ENCODE measurements at places on chromosomes 6 and 20. TPM values are rescaled to one million over a fixed set of nuclear protein-coding genes. Genes with fewer than 3 reads are reported as not detected.

GRM1 gene
- 0.17 TPM for total RNA-seq

PPP1R14C gene
- 4.1 TPM for total RNA-seq

OR12D3 gene
- total RNA-seq = not detected

KHDC1L gene
- total RNA-seq = 2.2 TPM

MOG gene
- not detected for total RNA-seq

ID1 gene
- total RNA-seq = 92.0 TPM

BPIFB2 gene
- not detected for total RNA-seq

PRDM13 gene
- total RNA-seq = 13.9 TPM

LINC00237 gene
- total RNA-seq = not detected

TRAPPC3L gene
- not detected for total RNA-seq

SNPH gene
- total RNA-seq = 34.5 TPM

PACRG gene
- total RNA-seq = not detected

SIRPB1 gene
- total RNA-seq = not detected

MUC22 gene
- total RNA-seq = not detected

RCAN2 gene
- total RNA-seq = 21.6 TPM

RSPH4A gene
- total RNA-seq = 0.98 TPM

IL20RA gene
- not detected for total RNA-seq

DDX43 gene
- not detected for total RNA-seq

RHAG gene
- not detected for total RNA-seq

COX4I2 gene
- total RNA-seq = not detected

PROCR gene
- 0.32 TPM for total RNA-seq

TRDN gene
- not detected for total RNA-seq

MYB gene
- 0.56 TPM for total RNA-seq

CCN2 gene
- 1.2 TPM for total RNA-seq

SMPDL3A gene
- total RNA-seq = 10.0 TPM

NMBR gene
- total RNA-seq = not detected

SUMO4 gene
- total RNA-seq = 1.3 TPM

FAM217B gene
- 14.8 TPM for total RNA-seq

SPINT4 gene
- total RNA-seq = not detected

CYP21A2 gene
- 0.64 TPM for total RNA-seq

SOX4 gene
- total RNA-seq = 269 TPM

TMEM200A gene
- 25.4 TPM for total RNA-seq

IBTK gene
- 36.1 TPM for total RNA-seq

BTNL2 gene
- not detected for total RNA-seq

CALHM6 gene
- not detected for total RNA-seq

MCCD1 gene
- not detected for total RNA-seq

SMIM8 gene
- 22.5 TPM for total RNA-seq

FERMT1 gene
- total RNA-seq = 0.29 TPM

PLN gene
- total RNA-seq = not detected

RRAGD gene
- 14.7 TPM for total RNA-seq

NHLRC1 gene
- total RNA-seq = 0.17 TPM

LPA gene
- 1.9 TPM for total RNA-seq

PCK1 gene
- not detected for total RNA-seq

TFAP2D gene
- not detected for total RNA-seq

VTA1 gene
- total RNA-seq = 34.0 TPM

TP53TG5 gene
- total RNA-seq = not detected

MATN4 gene
- not detected for total RNA-seq

GMNN gene
- total RNA-seq = 20.1 TPM

EFCAB8 gene
- not detected for total RNA-seq

RNF144B gene
- total RNA-seq = not detected

PTCHD4 gene
- total RNA-seq = 3.6 TPM

TFAP2C gene
- 35.3 TPM for total RNA-seq

PBOV1 gene
- not detected for total RNA-seq

CTSA gene
- 63.7 TPM for total RNA-seq

FAM162B gene
- not detected for total RNA-seq

IMPG1 gene
- total RNA-seq = 0.51 TPM

PARD6B gene
- total RNA-seq = 4.0 TPM

SGK2 gene
- total RNA-seq = 0.56 TPM

C20orf141 gene
- total RNA-seq = not detected

Measured in glutamatergic neuron (in vitro differentiated cells).